ENCODE measurements at places on chromosomes 3 and 15.
A peak's percentile ranks its signal among the peaks of the same experiment; 100 is the strongest.

DNA sequence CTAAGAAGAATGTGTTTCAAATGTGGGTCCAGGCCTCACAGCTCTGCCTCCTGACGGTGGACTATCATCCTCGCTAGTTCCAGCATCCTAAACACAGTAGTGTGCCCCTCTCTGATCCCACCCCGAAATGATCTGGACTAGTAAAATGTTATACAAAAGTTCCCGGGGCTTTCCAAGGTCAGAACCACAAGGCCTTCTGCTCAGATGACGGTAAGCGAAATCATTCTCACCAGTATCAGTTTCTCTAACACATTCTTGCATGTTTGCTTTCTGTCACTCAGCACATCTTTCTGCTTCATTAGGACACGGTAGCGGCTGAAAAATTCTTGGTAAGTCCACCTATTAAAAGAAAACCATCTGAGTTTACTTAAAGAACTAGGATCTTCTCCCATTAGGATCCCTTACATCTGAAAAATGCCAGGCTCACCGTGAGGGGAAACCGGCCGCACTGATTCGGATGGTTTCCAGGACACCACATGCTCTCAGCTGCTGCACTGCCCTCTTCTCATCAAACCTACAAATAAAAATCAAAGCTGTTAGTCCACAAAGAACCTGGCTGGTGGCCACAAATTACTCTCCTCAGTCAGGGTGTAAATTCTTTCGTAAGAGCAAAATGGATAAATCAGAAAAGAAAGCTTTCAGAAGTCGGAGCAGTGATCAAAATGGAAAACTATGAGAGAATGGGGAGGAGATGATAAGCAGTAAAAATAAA is 83.9 kb upstream of the MYO5C start:
- DNase-seq = no peak

DNA sequence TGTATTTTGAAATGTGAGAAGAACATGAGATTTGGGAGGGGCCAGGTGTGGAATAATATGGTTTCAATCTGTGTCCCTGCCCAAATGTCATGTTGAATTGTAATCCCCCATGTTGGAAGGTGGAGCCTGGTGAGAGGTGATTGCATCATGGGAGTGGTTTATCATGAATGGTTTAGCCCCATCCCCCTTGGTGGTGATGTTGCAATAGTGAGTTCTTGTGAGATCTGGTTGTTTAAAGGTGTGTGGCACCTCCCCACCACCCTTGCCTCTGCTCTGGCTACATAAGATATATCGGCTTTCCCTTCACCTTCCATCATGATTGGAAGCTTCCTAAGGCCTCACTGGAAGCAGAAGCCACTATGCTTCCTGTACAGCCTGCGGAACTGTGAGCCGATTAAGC is 23.9 kb upstream of the TMEM108 start:
- no peak for DNase-seq

- no peak for DNase-seq
Observed at GRCh38 chr3:144104186-144104585, 132.6 kb downstream of the DIPK2A start.

- peak; percentile 63 for DNase-seq
Observed at GRCh38 chr3:126245811-126246727, 65.7 kb upstream of the ALDH1L1 start.

GRCh38 chr3:145190138-145190537 is 970.8 kb downstream of the PLOD2 start:
- no peak for DNase-seq

DNA sequence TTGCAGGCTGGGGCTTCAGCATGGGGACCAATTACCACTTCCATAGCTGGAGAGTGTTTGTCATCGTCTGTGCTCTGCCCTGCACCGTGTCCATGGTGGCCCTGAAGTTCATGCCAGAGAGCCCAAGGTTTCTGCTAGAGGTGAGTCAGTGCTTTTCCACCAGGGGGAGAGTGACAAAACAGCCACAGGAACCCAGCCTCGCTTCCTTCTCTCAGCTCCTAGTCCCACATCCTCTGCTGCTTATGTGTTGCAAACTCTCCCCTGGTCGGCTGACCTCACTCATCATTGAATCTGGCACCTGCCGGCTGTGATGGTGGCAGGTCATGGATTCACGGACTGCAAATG is 158.3 kb downstream of the SV2B start:
- no peak for DNase-seq

DNA sequence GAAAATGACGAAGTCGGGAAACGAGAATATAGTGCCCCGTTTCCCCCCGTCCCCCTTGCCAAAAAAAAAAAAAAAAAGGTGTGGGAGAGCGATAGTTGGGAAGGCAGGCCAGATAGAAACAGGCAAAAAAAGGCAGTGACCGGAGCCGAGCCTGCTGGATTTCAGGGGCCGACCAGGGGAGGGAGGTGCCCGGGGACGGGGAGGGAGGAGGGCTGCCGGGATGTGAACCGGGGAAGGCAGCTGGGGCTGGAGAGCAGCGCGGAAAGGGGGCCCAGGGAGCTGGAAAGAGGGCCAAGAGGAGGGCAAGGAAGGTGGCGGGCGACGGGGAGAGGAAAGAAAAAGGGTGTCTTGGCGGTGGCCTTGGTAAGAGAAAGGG is 837 bp downstream of the LRRN1 start:
- DNase-seq = peak; percentile 44

DNA sequence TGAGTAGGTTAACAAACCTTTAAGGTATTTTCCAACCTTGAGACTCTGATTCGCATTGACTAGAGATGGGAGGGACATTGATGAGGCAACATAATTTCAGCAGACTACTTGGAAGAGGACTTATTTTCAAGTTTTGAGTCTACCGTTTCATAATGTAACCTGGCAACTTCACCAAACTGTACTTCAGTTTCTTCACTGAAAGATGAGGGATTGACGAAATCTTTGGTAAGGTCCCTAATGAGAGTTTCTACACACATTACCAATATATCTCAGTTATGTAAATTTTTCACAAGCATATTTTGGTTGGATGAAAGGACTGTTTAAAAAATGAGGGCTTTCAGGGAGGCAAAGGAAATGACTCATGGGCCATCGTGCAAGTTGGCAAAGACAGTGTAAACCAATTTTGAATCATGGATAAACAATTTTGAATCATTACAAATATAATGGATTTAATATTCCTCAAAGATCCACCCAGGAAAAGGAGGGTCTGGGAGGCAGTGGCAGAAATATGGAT is 28.7 kb upstream of the SEMA6D start:
- DNase-seq = no peak

DNA sequence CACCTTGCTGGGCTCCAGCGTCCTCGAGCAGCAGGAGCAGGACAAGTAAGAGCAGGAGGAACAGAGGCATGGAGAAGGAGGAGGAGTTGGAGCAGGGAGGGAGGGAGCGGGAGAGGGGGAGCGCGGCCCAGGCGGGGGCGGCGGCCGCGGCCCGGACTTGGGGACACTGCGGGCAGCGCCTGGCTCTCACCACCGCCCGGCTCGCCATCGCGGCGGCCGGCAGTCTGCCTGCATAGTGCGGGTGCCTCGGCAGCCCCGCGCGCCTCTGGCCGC is 440 bp downstream of the DCBLD2 start:
- DNase-seq = peak; percentile 63

DNA sequence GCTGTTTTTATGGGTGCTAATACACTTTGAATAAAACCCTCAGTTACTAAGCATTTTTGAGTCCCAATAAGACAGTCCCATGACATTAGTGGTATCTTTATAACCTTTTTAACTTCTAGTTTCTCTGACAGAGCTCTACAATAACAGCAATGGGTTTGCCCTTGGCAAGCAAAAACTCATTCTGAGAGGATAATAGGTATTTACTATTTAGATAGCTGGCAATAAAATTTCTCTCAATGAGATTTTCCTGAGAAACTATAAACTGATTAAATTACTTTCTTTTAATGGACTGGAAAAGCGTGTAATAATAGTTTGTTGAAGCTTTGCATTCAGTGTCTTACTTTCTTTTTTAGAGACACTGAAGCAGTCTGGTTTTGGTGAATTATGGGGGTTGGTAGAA is 168.0 kb upstream of the MLF1 start:
- no peak for DNase-seq

DNA sequence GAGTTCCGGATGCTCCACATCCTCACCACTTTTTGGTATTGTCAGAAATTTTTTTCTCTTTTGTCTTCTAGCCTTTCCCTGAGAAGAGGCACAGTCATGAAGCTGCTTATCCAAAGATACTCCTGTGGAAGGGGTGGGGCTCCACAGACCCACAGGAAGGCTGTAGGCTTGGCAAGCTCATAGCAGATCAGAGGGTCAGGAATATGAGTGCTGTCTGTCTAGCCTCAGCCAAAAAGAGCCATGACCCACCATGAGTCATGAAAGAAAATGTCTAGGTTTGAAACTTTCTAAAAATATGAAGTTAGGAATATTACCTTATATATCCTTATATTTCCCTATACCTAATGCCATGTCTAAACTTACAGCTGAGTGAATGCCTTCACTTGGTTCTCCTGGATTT is 118.2 kb upstream of the THBS1 start:
- no peak for DNase-seq

- DNase-seq = no peak
Observed at GRCh38 chr3:47436180-47436579, 39.6 kb downstream of the SCAP start.

DNA sequence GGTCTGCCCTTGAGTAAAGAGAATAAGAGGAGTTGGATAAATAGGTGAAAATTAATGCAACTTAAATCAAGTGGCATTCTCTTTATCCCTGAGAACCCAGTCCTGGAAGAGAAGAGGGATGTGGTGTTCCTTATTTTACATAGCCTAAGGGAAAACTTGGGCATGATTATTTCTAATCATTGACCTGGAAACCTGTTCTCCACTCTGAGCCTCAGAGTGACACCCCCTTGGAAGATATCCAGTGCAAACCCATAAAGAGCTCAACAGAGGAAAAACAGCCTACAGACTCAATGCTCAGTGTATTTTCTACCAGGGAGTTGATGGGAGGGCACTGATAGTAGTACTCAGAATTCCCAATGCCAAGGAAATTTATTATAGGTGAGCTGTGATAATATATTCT is 22.0 kb downstream of the SLC15A2 start:
- DNase-seq = peak; percentile 29

DNA sequence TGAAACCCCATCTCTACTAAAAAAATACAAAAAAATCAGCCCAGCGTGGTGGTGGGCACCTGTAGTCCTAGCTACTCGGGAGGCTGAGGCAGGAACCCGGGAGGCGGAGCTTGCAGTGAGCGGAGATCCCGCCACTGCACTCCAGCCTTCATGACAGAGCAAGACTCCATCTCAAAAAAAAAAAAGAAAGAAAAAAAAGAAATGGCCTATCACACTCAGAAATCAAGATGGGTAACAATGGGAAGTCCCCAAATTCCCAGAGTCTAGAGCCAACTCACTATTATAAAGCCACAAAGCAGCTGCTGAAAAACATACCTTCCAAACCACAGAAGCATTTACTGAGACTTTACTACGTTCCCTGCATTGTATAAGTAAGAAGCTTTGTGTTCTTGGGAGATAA is 7.5 kb downstream of the HDGFL3 start:
- no peak for DNase-seq

- no peak for DNase-seq
Observed at GRCh38 chr15:45646220-45646619, 11.4 kb downstream of the SQOR start.

GRCh38 chr15:70291305-70292075 is 193.8 kb upstream of the TLE3 start:
- no peak for DNase-seq

DNA sequence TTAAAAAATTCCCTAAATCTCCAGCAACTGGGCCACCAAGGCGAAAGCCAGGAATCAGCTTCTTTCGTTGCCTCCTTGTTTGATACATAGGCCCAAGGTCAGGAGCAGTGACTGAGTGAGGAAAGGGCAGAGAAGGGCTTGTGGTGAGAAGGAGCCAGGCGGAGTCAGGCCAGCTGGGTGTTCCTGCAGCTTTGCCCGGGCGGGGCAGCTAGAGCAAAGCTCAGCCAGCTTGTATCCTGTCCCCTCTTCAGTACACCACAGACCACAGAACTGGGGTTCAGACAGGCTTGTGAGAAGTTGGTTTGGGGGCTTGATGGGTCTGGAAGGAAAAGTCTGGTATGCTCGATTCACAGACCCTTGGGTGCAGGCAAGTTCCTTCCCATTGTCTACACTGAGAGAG is 52.6 kb downstream of the CCK start:
- no peak for DNase-seq

DNA sequence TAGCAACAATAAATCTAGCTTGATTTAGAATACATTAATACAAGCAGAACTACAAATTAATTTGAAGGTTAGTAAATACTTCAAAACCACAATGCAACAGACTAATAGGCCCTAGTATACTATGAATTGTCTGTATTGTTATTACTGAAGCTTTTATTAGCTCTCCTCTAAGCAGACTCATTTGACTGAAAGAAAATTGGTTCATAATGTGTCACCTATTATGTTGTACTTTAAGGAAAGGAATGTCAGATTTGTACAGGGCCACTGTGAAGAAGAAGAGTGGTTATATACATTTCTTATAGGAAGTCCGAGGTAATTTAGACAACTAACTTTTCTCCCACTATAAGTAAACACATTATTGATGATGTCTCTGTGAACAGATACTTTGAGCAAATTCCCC is 954.5 kb downstream of the ZPLD1 start:
- DNase-seq = no peak

- DNase-seq = no peak
Observed at GRCh38 chr15:65355988-65356353, 21.8 kb downstream of the IGDCC3 start.

DNA sequence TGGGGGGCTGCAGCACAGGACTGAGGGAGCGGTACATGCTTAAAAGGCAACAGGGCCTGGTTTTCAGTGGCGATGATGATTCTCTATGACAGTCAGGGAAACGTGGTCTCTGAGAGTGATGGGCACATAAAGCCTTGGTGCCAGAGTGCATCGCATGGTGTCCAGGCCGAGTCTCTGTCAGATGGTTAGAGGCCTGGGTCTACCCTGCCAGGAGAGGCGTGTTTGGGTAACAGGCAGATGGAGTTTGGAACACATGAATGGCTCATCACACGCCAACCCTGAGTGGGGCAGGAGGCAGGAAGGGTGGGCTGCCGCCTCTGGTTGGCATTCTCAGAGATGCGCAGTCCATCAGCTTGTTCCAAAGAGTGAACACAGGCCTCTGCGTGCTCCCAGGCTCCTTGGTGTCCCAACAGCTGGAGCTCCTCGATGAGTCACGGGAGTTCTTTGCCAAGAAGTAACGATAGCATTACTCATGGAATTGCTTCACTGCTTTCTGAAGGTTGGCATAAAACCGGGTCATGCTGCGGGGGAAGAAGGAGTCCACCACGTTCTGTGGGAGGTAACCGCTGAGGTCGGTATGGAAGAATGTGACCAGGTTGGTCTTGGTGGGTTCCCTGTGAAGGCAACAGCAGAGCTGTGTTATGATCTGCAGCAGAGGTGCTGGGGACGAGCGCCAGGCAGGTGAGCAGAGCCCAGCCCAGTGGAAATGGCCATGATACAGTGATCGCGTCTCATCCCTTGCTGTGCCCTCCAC is 11.0 kb downstream of the STARD5 start:
- DNase-seq = peak; percentile 74

Measured in thyroid gland (tissue), 4 donors.